ENCODE measurements at places on chromosomes 5 and 9.
A peak's percentile ranks its signal among the peaks of the same experiment; 100 is the strongest.

GRCh38 chr5:130251931-130252330 is 347.7 kb downstream of the CHSY3 start:
- no peak for DNase-seq

DNA sequence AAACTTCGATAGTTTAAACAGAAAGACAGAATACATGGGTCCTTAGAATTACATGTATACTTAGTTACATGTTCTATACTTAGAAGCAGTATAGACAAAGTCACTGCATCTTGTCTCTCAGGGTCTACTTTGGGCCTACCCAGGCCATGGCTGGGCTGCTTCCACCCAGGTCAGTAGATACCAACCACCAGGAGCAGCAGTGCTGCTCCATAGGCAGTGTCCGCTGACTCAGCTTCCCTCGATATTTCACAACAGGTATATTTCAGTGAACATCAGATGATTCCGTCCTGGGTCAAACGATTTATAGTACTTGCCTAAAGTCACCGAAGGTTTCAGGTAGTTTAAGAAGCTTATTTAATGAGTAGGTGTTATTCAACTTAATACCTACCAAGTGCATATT is 18.0 kb downstream of the IARS1 start:
- DNase-seq, result no peak

GRCh38 chr9:36640771-36641381 is 68.2 kb downstream of the MELK start:
- DNase-seq, result no peak

GRCh38 chr5:10533226-10533625 is 30.6 kb upstream of the ANKRD33B start:
- no peak for DNase-seq

DNA sequence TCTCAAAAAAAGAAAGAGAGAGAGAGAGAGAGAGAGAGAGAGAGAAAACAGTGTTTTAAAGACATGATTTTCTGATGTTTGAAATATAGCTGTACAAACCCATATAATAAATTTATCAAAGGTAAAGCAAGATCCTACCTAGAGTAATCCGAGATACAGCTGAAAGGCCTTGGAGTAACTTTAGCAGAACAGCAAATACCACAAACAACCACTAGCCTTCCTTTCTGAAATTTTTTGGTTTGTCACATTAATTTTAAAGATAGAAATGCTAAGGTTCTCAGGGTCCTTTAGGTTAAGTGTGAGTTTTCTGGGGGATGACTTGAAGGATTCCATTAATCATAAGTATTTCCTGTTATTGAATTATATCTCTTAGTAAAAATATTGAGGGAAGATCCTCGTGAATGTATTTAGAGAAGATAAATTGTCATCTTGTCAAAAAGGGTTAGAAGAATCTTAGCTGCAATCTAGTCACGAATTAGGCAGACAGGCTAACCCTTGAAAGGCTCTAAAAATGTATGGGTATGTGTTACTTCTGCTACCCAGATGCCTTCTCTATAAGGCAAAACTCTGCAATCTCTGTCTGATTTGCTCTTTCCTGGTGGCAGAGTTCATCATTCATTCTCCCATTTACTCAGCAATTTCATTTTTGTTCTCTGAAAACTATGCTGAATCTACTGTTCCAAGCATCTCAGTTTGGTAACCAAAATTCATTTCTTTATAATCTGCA is 27.3 kb downstream of the F2RL2 start:
- no peak for DNase-seq

DNA sequence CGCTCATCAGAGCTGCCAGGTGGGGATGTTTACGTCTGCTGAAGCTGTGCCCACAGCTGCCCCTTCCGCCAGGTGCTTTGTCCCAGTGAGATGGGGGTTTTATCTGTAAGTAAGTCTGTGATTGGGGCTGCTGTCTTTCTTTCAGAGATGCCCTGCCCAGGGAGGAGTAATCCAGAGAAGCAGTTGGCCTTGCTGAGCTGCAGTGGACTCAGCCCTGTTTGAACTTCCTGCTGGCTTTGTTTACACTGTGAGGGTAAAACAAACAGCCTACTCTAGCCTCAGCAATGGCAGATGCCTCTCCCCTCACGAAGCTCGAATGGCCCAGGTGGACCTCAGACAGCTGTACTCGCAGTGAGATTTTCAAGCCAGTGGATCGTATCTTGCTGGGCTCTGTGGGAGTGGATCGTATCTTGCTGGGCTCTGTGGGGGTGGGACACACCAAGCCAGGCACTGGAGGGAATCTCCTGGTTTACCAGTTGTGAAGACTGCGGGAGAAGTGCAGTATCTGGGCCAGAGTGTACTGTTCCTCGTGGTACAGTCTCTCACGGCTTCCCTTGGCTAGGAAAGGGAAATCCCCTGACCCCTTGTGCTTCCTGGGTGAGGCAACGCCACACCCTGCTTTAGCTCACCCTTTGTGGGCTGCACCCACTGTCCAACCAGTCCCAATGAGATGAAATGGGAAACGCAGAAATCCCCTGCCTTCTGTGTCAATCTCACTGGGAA is 530.1 kb upstream of the DMAC1 start:
- DNase-seq, result no peak

DNA sequence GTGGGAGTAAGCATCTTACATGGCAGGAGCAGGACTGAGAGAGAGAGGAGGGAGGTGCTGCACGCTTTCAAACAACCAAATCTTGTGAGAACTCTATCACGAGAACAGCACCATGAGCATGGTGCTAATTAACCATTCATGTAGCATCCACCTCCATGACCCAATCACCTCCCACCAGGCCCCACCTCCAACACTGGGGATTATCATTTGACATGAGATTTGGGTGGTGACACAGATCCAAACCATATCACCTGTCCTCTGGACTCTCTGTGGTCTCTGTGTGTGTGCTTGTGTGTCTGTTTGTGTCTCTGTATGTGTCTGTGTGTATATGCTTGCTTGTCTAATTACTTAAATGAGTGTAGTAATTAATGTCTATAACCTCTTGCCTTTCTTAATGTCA is 31.1 kb downstream of the SEC61B start:
- DNase-seq, result no peak

GRCh38 chr9:36625006-36625615 is 52.4 kb downstream of the MELK start:
- no peak for DNase-seq

DNA sequence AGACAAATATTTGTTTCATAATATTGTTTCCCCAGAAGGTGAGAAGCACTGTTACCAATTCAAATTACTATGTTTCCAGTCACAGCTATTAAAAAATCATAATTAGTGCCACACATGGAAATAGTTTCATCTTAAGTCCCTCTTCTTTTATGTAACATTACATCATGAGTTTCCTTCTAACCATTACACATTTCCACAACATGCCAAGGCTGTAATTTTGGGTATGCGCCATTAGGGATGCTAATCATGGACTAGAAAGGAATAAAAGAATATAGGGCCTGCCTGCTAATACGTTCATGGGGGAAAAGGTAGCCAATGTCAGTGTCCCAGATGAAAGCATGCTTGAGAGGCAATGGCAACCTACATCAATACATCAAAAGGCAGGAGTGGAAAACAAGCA is 142.5 kb upstream of the LPAR1 start:
- no peak for DNase-seq

- DNase-seq, result no peak
Observed at GRCh38 chr9:112371060-112371459, 8.8 kb upstream of the HSDL2 start.

GRCh38 chr5:55241746-55242145 is 8.3 kb upstream of the CCNO start:
- DNase-seq, result no peak

DNA sequence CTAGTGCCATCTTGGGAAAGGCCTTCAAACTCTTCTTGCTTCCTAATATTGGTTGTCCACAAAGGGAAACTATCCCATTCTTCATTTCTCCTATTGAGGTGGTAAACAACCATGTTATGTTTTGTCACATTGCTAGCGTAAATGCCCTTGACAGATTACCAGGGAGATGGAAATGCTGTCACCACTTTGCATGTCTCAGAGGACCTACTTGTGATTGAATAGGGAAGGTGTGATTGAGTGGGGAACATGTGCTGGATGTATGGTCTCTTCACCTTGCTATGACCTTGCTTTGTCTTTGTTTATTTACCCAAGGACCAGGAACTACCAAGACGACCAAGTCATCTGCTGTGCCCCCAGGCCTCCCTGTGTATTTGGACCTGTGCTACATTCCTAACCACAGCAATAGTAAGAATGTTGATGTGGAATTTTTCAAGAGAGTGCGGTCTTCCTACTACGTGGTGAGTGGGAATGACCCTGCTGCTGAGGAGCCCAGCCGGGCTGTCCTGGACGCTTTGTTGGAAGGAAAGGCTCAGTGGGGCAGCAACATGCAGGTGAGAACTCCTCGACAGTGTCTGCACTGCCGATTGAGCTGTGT is 96.1 kb downstream of the MAP1B start:
- DNase-seq, result no peak

DNA sequence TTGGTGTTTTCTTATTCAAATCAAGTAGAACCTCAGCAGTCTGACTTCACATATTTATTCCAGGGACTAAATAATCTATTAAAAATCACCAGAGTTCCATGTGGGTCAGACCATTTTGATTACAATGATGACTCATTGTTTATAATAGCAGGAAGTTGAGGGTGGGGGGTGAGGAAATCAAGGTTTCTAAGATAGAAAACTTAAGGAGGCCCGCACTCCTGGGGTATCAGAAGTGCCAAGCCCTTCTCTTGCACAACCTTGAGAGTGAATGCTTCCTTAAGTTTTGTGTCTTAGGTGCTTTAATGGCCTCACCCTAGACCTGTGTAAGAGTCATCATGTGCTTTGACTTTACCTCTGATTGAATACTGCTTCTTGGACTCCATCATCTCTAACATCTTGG is 31.9 kb upstream of the NPR3 start:
- DNase-seq, result no peak

DNA sequence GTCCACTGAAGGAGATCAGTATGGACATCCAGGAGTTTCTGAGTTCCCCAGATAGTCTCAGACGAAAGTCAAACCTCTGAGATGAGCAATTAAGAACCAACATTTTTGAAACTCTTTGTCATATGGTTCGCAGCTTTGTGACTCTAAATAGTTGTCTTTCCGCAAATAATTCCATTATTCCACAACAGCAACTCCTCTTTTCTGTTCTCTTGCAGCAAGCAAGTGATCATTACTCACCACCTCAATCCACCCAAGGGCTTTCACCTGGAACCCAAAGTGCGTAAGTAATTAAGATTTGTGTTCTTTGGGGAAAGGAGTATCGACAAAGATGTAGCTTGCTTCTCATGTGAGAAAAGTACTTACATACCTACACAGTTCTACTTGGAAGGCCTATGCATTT is 15.6 kb downstream of the MTX3 start:
- no peak for DNase-seq

GRCh38 chr9:34379334-34380033 is 2.8 kb upstream of the MYORG start:
- DNase-seq, result peak; percentile 74

GRCh38 chr5:93681432-93681831 is 60.0 kb downstream of the POU5F2 start:
- no peak for DNase-seq

- DNase-seq, result no peak
Observed at GRCh38 chr5:60540856-60541805, 158.8 kb downstream of the DEPDC1B start.

GRCh38 chr5:87245451-87245850 is 22.2 kb upstream of the RASA1 start:
- DNase-seq, result no peak

- DNase-seq, result no peak
Observed at GRCh38 chr9:14343261-14344031, 29.5 kb upstream of the NFIB start.

DNA sequence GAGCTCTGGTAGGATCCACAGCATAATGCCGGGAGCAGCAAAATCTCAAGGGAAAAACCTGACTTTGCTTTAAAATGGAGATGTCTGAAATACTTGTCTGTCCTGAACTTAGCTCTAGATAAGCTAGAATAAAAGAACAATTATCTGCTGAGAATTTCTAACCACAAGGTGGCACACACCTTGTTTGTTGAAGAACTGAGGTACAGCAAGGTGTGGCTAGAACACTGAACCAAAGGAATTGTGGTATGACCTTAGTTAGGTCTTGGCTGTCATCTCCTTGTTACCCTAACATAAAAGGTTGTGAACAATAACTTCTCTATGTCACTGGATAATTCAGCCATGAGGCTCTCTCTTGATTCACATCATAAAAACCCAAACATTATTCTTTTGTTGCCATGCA is 72.3 kb upstream of the ANXA1 start:
- DNase-seq, result no peak

DNA sequence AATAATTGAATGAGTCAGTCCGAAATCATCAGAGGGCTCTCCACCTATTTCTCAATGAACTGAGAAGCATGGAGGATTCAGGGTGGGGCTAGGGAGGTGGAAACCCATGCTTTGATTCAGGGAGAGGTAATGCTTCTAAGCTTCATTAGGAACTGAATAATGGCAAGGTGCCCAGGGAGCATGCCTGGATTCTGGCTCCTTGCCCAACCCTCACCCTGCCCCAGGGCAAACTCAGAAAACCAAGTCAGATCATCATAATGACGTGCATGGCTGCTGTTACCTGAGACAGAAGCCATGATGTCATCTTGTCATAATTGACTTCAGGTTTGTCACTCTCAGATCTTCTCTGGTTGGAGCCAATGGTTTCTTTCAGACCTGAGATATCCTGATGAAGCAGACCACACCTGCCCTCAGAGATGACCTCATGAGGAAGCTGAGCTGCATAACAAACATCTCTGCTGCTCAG is 199.6 kb downstream of the SYK start:
- no peak for DNase-seq

- no peak for DNase-seq
Observed at GRCh38 chr5:179819296-179820126, 1.2 kb upstream of the SQSTM1 start.

- DNase-seq, result no peak
Observed at GRCh38 chr5:39780347-39780746, 355.6 kb upstream of the DAB2 start.

- DNase-seq, result no peak
Observed at GRCh38 chr9:136789523-136789937, 1.6 kb upstream of the TMEM141 start.

GRCh38 chr5:146345240-146345577 is 6.6 kb downstream of the POU4F3 start:
- no peak for DNase-seq

GRCh38 chr9:137431416-137431931 is 8.3 kb downstream of the NOXA1 start:
- DNase-seq, result no peak

GRCh38 chr9:68905129-68905528 is 108.8 kb downstream of the PRKACG start:
- no peak for DNase-seq

DNA sequence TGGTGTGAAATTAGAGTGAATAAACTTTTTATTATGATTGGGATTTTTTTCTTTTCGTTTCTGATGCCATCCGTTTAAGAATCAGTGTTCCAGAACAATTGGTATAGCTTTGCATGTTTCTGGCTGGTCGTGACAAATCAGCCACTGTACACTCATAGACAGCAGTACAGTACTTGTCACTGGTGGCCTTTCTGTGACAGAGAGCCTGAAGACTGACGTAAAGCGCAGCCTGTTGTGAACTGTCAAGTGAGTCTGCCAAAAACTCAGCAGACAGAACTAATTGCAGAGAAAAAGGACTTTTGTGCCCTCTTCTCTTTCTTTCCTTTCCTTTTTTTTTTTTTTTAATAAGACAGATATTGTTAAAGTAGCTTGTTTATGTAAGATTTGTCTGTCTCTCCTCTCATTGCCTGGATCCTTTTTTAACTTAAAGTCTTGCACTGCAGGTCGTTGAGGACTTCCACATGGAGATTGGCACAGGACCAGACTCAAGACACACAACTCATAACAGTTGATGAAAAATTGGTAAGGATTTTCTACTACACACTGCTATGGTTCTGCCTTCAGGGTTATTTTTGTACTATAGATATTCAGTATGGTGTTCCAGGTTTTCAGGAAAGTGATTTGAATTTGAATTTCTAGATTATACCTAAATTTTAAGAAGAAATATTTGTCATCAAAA is 42.7 kb downstream of the NDUFS4 start:
- DNase-seq, result no peak

All from stimulated activated CD4-positive, alpha-beta T cell treated with anti-CD3 and anti-CD28 coated beads, TNF-alpha, amount 100 ng/mL, for 1 hour (primary cell).